ENCODE measurements at places on chromosomes 5 and 9.

GRCh38 chr5:159616952-159617351 lies 286.7 kb upstream of the IL12B start:
- DNase-seq = no peak

DNA sequence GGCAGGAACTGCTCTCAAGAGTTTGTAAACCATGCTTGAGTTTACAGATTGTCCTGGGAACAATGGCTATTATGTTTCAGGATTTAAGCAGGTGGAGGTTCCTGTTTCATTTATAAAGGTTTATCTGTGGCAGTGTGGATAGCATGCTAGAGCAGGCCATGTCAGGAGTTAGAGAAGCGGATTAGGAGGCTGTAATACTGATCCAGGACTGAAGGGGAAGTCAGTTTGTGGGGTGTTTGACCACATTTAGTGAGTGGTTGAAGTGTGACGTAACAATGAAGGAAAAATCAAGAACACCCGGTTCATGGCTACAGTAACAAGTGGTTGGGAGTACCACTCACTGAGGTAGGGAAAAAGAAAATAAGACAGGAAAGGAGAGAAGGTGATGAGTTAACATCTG lies 299.0 kb downstream of the TLR4 start:
- no peak for DNase-seq

DNA sequence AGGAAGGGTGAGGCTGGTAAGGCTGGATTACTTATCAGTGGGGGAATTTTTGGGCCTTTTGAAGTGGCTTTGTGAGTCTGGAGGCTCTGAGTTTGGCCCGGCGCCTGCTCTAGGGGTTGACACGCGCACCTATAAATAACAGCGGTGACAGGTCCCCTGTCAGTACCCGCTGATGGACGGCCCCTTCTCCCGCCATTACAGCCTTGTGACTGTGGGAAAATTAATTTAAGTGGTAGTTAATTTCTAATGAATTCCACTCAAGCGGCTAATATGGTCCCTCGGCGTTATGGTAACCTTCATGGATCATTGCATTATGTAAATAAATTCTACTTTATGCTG lies 16.5 kb downstream of the MRPL36 start:
- DNase-seq = no peak

DNA sequence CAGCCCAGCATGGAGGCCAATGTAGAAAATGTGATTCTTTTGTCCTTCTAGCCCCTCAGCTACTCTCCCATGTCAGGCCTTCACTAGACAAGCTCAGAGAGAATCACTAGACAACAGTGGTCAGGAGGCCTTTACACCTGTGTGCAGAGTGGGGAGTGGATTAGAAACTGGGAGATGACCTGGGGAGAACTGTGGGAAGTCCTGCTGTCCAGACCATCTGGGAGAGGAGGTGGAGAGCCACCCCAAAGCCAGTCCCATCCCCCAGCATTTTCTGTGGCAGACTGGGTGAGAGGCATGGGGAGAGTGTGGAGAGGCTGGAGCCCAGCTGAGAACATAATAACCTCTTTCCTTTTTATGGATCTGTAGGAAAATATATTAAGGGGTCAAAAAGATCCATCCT lies 452.0 kb upstream of the DMAC1 start:
- no peak for DNase-seq

GRCh38 chr9:13952906-13953305 lies 361.0 kb downstream of the NFIB start:
- DNase-seq = no peak

DNA sequence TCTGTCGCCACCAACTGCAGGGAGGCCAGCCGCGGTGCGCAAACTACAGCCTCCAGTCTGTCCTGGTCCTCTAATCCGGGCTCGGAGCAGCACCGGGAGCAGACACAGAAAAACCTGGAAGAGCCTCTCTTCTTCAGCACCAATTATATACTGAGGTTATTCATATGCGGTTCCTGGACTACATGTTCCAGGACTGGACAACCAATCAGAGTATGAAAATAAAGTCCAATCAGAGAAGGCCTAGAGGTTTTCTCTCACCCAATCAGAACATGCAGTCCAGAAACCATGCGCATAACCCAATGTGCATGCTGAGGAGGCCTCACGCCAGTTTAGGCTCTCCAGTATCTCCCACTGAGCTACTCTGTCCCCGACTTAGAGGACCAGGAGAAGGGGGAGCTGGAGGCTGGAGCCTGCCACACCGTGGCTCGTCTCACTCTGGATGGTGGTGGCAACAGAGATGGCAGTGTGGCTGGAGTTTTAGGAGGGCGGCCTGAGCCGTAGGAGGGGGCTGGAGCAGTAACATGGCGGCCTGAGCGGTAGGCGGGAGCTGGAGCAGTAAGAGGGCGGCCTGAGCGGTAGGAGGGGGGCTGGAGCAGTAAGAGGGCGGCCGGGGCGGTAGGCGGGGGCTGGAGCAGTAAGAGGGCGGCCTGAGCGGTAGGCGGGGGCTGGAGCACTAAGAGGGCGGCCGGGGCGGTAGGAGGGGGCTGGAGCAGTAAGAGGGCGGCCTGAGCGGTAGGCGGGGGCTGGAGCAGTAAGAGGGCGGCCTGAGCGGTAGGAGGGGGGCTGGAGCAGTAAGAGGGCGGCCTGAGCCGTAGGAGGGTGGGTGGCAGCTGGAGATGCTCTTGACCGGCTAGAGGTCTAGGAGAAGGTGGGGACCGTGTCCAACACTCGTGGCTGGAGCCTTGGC lies 20.4 kb upstream of the TRIM52 start:
- DNase-seq = no peak

DNA sequence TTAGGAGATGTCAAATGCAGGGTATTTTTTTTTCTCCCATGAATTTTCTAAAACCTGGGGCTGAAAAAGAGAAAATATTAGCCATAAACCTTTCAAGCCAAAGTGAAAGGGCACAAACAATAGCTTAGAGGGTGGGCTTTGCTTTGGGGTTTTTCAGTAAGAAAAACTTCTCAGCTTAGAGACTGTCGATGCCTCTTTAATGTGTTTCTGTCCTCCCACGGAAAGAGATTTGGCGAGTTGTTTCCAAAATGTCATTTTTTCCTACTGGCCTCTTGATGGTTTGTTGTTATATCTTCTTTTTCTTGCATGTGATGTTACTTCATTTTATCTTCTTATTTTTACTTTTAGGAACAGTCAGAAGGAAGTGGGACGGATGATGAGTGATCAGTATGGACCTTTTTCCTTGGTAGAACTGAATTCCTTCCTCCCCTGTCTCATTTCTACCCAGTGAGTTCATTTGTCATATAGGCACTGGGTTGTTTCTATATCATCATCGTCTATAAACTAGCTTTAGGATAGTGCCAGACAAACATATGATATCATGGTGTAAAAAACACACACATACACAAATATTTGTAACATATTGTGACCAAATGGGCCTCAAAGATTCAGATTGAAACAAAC lies 177.3 kb downstream of the SMARCA2 start:
- no peak for DNase-seq

- no peak for DNase-seq
Observed at GRCh38 chr5:77743181-77743580, 33.0 kb downstream of the TBCA start.

DNA sequence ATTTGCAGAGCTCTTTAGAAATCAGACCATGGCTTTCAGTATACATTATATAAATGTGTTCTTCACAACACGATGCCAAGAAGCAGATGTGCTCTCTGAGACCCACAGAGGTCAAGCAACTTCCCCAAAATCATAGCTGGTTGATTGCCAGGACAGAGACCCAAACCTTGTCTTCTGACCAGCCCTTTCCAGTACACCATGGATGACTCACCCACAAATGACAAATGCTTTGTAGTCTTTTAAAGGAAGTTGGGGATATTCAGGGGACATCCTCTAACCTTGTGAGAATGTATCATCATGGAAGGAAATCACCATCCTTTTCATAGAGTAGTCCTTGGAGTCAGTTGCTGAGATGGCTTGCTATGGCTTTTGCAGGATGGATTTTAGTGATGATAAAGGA lies 30.1 kb downstream of the ZNF462 start:
- no peak for DNase-seq

GRCh38 chr9:89781838-89782540 lies 177.2 kb downstream of the GADD45G start:
- no peak for DNase-seq

DNA sequence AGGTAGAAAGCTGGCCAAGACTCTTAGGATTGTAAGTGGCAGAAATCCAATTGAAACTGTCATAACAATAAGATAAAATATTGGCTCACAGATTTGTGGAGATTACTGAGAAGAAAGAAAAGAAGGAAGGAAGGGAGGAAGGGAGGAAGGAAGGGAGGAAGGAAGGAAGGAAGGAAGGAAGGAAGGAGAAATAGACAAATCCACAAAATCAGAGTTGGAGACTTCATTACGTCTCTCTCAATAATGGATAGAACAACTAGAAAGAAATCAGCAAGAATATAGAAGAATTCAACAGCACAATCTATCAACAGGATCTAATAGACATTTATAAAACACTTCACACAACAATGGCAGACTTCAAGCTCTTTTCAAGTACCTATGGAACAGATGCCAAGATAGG lies 17.9 kb upstream of the PAM start:
- no peak for DNase-seq

DNA sequence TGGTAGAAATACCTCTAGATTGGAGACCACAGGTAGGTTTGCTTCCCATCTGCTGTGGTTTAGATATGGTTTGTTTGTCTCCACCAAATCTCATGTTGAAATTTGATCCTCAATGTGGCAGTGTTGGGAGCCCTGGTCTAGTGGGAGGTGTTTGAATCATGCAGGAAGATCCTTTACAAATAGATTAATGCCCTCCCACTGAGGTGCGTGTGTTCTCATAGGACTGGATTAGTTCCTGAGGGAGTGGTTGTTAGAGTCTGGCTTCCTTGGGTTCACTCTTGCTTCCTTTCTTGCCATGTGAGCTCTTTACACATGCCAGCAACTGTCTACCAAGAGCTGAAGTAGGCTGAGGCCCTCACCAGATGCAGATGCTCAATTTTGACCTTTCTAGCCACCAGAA lies 391.1 kb upstream of the GRIA1 start:
- no peak for DNase-seq

- DNase-seq = no peak
Observed at GRCh38 chr9:122791872-122792669, 3.3 kb downstream of the OR5C1 start.

DNA sequence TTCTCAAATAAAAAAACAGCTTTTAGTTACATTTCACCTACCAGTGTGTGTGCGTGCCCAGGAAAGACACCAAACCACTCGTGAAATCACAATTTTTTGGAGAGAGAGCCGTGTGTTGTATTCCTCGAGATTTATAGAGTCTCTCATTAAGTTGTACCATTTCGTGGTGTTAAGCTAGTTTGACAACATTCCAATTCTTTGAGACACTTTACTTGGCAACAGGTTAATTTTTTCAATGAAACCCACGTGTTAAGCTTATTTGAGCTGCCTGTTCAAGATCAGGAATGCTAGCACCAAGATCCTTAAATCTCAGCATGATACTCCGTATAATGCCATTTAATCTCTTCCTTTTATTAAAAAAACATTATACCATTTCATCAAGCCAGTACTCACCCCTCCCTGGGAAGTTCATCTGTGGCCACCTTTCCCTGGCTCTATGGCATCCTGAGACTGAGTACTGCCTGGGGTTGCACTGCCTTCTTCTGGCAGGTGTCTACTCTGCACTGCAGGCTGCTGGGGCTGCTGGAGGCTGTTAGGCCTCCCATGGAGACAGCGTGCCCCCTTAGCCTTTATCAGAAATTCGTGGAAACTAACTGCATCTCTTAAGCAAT lies 143.7 kb downstream of the ARHGAP26 start:
- DNase-seq = no peak

DNA sequence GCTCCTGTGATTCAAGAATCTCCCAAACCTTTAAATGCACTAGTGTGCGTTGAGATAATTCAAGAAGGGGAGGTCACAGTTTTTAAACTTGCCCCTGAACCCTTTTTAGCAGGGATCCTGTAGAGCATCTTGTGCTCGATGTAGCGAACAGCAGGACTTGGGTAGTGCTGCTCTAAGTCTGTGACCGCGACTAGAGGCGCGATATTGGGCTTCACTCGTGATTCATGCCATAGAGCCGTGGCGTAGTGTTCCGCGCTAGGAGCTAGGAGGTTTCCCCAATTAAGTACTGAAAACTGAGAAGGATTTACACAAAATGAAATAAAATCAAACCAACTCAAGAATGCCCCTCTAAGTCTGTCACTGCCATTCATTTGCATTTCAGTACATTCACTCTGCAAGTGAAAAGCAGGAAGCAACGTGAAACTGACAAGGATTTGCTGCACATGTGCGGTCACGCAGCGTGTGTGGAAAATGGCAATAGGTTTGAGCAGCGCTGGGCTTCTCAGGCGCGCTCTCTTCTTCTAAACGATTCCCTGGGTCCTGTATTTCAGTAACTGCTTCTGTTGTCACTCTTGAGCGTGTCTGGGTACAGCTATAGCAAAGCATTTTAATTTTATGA lies 1135.9 kb upstream of the WWC1 start:
- no peak for DNase-seq

GRCh38 chr9:126719618-126720031 lies 85.2 kb upstream of the ZBTB43 start:
- DNase-seq = no peak

- no peak for DNase-seq
Observed at GRCh38 chr9:86731511-86732063, 215.7 kb downstream of the GAS1 start.

GRCh38 chr5:91110686-91111085 lies 272.4 kb downstream of the ARRDC3 start:
- no peak for DNase-seq

DNA sequence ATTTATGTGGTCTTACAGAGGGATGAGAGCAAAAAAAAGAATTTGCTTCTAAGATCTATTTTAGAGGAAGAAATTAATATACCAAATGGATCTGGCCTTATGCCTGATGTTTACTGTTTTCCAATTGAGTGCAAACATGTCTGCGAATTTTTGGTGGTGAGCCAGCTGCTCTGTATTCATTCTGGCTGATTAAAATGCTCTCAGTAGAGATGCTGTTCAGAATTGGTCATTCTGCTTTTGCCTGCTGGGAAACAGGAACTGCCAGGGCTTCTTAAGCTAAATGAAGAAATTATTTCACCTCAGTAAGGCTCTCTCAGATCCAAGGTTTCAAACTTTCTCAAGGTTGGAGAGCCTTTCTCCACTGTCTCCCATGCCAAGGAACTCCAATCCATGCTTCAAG lies 132.0 kb upstream of the SV2C start:
- DNase-seq = no peak
